ENCODE measurements at places on chromosomes 2 and 18.
A peak's percentile ranks its signal among the peaks of the same experiment; 100 is the strongest.

- no peak for DNase-seq
Measured at GRCh38 chr18:48985161-48985560, 34.4 kb upstream of the SMAD7 start.

DNA sequence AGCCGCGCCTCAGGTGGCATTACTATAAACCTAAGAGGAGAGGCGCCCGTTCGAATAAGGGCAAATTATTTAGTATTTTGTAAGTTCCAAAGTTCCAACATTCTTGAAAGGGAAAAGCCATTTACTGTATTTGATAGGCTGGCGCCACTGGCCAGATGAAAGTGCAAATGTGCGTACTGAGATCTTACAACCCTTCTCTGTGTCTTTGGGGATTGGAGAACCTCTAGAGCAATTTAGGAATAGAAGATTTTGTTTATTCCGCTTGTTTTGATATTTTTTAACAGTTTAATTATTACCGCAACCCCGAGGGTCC lies 467 bp upstream of the WDR35 start:
- no peak for DNase-seq

- no peak for DNase-seq
Measured at GRCh38 chr2:54605836-54606235, 117.6 kb upstream of the EML6 start.

DNA sequence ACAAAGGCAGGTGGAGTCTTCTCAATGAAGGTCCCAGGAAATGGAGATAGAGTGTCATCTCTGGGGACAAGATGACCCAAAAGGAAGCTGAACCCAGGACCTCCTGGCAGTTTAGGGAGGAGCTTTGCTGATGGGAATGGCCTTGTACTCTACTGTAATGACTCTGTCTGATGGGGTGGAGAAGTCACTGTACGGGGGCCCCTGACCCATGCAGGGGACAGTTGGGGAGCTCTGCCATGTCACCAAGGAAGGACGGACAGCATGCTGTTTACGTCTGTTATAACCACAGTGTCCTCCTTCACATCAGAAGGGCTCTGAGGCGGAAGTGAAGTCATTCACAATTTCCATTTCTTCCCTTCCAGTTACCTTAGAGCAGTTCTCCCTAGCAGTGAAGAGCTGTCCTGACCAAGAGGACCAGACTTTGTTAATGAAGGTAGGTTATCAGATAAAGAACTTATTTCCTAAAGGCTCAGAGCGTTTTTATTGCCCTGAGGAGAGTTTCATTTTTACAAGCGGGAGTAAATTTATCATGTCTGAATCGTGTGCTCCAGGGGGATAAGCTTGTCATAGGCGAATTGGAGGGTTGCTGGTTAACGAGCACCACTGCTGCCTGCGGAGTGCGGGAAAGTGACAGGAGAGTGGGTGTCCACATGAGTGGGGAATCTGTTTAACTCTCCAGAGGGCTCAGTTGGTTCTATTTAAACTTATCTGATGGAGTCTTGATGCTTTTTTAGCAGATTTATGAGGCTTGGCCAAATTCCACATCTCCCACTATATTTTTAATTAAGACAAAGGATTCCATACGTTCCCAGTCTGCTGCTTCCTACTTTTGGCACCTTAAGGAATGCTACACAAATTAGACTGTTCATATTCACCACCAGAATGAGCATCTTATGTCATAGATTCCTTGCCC lies 71.6 kb upstream of the BCL2L11 start:
- no peak for DNase-seq

GRCh38 chr18:58225101-58225500 lies 181.1 kb downstream of the NEDD4L start:
- DNase-seq = no peak

- DNase-seq = no peak
Measured at GRCh38 chr2:50097148-50097547, 934.8 kb downstream of the NRXN1 start.

DNA sequence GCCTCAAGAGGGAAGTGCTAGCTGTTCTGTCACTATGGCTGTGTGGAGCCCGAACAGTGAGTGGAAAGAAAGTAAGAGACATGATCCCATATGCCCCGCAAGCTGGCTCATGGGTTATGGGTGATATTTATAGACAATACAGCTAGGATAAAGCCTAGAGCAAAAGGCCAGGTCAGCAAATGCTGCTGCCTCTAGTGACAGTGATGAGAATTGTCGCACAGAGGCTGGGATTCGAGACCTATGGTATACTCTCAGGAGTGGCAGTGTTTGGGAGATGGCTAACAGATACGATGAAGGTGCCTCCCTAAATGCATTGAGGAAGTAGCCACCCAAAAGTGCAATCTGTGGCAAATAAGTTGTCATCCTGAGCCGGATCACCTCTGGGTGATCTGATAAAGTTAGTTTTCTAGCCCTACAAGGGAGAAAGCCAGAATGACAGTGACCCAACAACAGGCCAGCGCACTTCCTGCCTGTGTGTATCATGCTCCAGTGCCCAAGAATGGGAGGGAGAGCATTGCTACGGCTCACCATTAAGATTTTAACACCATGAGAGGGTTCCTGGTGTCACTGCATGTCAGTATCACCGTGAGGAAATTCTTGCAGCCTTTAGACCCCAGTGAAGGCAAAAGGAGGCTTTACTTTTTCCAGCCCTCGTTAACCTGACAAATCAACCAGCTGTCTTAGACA lies 92.2 kb upstream of the TGFA start:
- peak; percentile 31 for DNase-seq

DNA sequence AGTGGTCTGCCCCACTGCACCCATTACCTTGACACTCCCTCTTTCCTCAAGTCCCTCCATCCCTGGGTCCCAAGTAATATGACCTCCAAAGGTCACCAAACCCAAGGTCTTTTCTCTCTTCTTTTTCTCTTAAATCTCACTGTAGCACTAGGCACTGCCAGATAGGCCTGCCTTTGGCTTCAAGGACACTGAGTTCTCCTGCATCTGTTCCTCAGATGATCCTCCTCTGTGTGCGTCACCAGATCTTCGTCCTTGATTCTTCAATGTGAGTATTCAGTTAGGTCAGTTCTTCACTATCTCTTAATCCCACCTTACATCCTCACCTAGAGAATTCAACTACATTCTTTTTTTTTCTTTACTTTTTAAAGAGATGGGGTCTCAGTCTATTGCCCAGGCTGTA lies 249.2 kb downstream of the NBAS start:
- DNase-seq = no peak

DNA sequence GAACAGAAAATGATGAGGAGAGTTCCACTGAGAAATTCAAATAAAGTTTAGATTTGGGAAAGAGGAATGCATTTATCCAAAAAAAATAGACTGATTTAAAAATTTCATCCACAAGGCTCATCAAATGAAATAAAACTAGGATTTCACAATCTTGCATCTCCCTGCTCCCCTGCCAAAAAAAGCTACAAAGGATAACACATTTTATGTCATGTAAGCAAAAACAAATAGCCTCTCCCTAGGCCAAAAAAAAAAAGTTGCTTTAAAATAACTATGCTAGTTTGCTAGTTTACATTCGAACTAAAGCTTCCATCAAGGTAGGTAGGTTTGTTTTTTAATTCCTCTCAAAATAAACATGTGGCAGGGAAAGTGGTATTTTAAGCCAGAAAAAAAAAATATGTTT lies 465.5 kb upstream of the ID2 start:
- DNase-seq = no peak

GRCh38 chr2:240399419-240400324 lies 35.8 kb upstream of the GPC1 start:
- no peak for DNase-seq

DNA sequence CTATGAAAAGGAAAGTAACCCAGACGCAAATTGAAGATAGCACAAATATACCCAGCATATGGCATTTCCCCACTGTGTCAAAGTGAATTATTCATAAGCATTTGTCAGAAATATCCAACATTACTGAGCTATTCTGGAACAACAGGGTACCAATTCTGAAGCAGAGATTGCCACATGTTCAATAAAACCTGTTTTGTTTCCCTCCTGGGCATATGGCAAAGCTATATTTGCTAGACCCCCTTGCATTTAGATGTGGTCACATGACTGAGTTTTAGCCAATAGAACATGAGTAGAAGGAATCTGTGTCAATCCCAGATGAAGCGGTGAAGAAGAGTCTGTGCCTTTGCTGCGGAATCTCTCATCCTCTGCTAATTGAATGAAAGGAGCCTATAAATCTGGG lies 296.4 kb upstream of the DLGAP1 start:
- no peak for DNase-seq

DNA sequence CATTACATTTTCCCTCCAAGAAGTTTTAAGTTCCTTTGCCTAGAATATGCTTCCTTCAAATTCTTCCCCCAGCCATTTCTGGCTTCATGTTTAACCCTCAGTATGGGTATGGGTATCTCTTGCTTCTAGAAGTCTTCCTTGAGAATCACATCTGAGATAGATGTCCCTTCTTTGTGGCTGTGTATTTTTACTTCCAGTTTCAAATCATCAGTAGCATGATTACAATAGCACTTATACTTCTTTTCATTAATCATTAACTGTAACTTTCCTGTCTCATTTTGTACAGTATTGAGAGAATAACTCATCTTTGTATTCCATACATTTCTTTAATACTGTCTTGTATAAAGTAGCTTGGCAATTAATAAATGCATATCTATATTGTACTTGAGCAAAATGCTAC lies 17.3 kb upstream of the PDE1A start:
- no peak for DNase-seq

DNA sequence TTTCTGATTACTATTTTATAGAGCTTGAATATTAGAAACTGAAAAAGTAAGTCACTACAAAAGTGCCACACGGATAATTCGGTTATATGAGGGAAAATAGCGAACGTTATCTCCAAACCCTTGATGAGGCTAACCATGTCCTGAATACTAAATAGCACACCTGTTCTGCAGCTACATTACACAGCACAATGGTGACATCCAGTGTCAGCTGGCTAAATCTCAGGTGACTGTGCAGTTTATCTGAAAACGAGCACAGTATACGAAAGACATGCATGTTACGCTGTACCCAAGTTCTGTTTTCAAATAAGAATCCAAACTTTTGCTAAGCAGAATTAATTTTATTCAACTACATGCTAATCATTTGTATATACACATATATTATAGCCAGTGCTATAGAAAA lies 9.0 kb downstream of the CCDC68 start:
- no peak for DNase-seq

- DNase-seq = no peak
Measured at GRCh38 chr18:62693659-62694058, 21.7 kb upstream of the PHLPP1 start.

DNA sequence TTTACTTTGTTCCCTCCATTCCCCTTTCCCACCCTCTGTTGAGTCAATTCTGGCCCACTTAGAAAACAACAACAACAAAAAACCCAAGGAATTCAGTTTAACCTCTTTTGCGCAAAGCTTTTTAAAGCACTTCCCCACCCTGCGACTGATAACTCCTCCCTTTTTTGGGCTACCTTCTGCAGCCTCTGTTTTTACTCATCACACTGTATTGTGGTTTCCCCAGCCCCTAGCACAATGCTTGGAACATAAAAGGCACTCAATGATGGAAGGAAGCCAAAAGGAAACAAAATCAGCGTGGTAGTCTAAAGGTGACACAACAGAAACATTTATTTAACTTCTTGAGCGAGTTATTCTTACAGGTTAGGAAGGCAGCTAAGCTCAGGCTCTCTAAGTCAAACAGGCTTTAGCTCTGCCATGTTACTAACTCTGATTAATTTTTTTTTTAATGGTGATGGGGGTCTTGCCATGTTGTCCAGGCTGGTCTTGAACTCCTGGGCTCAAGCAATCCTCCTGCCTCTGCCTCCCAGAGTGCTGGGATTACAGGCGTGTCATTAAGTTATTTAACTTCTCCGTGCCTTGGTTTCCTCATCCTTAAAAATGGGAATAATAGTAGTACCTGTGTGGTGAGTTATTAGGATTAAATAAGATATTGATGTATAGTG lies 1.3 kb downstream of the CEP68 start:
- DNase-seq = no peak

GRCh38 chr2:236512902-236513435 lies 56.7 kb upstream of the ACKR3 start:
- peak; percentile 74 for DNase-seq

DNA sequence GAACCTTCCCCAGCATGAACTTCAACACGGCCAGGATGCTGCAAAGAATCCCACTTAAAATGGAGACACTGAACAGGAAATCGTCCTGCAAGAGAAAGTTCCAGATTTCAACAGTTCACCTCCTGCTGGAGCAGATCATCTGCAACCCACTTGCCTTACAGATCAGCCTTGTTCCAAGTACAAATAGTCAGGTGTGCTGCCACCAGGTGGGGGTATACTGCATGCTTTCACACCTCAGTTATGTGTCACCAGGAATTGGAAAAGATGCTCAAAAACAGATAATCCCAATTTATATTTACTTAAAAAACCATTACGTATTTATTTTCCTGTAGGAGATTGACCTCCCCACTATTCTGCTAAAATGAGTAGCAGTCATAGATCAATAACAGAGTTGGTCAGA lies 212.3 kb downstream of the MGAT5 start:
- peak; percentile 61 for DNase-seq

GRCh38 chr2:109117780-109118179 lies 11.2 kb upstream of the SH3RF3 start:
- no peak for DNase-seq

GRCh38 chr2:155100261-155100660 lies 401.8 kb downstream of the KCNJ3 start:
- DNase-seq = no peak

DNA sequence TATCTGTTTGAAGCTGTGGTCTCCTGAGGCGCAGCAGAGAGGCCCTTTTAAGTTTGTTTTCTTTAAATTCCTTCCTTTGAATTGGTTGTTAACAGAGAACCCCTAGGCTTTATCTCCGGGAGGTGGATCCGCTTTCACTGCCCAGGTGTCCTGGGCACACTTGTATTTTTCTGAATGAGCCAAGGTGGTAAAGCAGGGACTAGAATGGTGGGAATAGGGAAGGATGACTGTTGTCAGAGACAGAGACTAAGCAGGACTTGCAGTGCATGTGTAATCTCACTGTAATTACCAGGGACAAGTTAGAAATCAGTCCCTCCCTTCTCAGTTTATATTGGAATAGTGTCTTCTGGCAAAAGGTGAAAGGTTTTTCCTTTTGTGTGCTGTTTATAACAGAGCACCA lies 72.8 kb downstream of the PHLPP1 start:
- DNase-seq = no peak

- DNase-seq = peak; percentile 88
Measured at GRCh38 chr2:240997856-240998705, at the start of gene SNED1. TSS of gene SNED1 (plus strand) at chr2:240998618. CDS start at chr2:240998838, 220 bp downstream.

GRCh38 chr2:3664118-3664517 lies 6.1 kb downstream of the ALLC start:
- no peak for DNase-seq

- no peak for DNase-seq
Measured at GRCh38 chr2:32810909-32811495, 135.8 kb upstream of the LTBP1 start.

DNA sequence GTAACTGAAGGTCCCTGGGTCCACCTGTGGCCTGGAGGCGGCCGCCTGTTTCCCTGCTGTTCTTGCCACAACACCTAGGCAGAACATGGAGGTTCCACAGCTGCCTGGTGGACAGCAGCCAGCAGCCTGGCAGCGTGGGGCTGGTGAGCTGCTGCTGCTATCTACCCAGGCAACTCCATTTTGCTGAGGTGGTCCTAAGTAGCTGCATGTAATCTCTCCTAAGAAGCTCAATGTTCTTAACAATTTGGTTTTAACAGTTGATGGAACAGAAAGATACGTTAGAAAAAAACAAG lies 66.7 kb downstream of the NDUFA10 start:
- no peak for DNase-seq

- no peak for DNase-seq
Measured at GRCh38 chr18:36950282-36950681, 121.4 kb downstream of the KIAA1328 start.

All from WTC11 (cell line).